RCC 7860 (cell line): ENCODE measurements at places on chromosomes 5 and 9.
A peak's percentile ranks its signal among the peaks of the same experiment; 100 is the strongest.

DNA sequence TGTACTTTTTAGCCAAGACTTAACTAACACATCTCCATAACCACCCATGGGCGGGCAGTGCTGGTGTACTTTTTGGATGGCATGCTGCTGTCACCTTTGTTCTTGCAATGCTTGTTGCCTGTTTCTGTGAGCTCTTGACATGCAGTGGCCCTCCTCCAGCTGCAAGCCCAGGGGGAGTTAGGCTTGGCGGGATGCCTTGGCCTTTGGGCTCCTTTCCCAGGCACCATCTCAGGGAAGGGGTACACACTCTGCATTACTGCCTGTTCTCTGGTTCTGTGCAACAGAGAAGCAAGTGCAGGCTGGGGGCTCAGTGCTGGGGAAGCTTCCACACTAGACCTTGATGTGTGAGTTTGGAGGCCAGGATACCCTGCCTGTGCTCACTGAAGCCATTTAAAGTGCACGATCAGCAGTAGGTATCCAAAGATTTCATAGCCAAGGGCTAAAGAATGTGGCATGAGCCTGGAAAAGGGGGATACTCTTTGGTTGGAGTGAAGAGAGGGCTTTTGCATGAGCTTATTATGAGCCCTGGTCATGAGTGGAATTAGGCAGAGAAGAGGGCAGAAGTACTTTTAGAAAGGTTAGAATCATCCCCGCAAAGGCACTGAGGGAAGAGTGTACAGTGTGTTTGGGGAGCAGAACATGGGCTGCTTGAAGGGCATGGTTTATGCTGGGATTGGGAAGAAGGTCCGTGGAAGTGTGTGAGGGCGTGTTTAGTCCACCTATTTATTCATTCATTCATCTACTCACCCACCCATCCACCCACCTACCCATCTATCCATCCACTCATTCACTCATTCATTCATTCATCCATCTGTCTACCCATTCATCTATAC is 22.5 kb downstream of the PSAT1 start:
- no peak for DNase-seq

DNA sequence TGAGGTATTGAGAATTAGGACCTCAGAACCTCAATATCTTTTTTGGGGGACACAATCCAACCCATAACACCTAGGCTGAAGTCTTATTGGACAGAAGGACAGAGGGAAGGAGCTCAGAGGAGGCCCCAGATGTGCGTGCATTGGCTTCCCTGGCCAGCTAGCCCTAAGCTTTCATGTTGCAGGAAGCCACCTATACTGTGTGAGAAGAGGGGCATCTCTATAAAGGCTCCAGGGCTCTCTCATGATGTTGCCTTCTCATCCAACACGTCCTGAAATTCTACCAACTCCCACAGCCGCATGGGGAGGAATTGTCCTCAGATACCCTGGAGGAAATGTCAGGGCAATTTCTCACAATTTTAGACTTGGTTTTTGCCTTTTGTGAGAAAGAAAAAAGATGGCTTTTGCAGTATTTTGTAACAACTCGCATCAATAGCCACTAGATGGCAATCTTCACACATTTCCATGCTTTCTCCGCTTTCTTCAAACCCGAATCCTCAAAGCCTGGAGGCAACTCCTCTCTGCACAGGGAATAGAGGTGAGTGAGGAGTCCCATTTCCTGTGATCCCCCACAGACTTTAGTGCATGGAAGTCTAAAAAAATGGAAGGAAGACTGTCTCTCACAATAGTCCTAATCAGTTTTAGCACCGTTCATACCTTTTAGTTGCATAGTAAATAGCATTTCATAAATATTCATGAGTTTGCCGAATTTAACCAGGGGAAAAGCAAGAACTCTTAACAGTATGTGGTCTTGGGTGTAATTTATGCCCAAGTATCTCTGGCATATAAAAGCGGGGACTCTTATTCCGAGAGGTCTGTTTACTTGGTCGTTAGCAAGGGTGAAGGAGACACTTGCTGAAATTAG is 7.4 kb upstream of the PPP3R2 start:
- peak; percentile 30 for DNase-seq

DNA sequence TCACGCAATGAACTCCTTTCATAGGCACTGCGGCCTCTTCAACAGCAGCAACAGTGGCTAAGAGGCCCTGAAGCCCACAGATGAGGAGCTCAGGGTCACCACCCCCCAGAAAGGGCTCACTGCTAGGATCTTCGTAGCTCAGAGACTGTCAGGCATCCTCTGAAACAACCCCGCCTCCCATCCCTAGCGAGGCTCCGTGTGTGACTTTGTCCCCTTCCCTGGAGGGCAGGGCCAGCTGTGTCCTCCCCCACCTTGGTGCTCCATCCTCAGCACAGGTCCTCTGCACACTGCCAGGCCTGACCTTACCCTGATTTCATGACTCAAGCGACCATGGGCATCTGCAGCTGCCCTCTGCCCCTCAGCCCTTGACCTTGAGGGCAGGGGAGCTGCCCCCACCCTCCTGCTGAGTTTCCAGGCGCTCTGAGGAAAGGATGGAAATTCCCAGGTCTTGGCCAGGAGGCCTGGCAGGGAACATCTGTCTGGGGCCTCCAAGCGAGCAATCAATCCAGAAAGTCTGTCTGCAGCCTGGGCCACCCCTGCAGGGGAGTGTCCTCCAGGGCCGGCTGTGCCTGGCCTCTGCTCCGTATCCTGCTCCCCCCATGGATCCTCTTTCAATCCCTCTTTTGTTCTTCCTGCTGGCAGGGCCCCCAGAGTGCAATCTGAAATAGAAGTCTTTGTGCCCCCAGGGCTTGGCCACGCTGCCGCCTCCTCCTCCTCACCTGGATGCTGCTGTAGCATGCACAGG is 6.8 kb upstream of the IRX4 start:
- no peak for DNase-seq

DNA sequence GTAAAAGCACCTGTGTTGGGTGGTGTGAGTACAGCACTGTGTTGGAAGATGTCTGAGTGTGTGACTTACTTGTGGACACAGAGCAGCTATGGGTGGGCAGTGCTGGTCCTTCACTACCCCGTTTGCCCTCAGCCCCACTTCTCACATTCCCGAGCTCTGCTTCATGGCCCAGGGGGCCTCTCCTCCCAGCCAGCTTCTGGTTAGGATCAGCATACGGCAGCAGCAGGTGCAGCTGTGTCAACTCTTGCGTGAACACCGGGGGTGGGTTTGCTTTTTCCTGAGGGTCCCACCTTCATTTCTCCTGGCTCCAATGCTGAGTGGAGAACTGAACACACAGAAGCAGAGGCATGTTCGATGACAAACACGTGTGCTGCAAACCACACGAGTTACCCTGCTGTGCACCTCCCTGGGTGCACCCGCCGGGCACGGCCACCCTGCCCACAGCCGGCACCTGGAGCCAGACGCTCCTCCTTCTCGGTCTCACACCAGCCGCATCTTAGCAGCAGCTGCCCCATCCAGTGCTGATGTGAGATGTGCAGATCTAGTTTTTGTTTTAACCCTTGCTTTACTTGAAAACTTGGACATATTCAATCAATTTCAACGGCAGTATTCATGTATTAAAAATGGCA is 14.9 kb upstream of the SLC6A3 start:
- no peak for DNase-seq

DNA sequence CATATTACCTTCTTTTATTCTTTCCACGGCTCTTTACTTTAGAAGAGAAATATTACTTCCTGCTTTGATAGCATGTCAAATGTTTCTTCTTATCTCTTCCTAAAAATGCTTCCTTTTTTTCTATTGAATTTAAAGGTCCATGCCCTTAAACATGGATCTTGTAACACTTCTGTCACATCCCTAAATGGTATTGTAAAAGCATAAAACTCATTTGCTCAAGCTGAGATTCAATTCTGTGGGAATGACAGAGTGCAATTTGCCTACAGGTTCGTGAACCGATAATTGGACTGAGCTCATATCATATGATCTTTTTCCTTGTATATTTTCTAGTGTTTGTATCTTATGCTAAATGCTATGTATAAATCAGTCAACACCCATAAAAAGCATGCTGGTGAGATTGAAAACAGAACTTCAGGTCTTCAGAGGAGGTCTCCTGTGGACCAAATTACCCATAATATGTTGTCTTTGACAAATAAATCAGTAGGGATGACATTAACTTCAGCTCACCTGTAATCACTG is 429.3 kb downstream of the TMEM232 start:
- DNase-seq = no peak
